Hypothalamus (tissue), 51 donors: ENCODE measurements at places on chromosomes 4 and X.

DNA sequence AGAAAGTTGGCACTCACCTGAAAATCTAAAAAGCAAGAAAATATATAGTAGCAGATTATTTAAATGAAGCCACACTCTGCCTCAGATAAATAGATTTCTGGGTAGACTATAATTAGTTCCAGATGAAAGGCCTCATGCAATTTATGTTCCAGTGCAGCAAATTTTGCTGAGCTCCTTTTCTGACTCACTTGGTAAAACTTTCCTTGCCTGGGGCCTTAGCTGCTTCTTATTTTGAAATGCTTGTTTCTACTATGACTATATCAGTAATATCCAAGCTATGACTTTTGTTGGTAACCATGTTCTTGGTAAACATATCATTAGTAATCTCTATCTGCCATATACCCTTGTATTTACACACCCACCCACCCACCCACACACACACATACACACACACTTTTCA is 961.8 kb downstream of the SH3BGRL start:
- DNase-seq = no peak

GRCh38 chr4:30719454-30720020 is 632 bp upstream of the PCDH7 start:
- peak; percentile 26 for DNase-seq

DNA sequence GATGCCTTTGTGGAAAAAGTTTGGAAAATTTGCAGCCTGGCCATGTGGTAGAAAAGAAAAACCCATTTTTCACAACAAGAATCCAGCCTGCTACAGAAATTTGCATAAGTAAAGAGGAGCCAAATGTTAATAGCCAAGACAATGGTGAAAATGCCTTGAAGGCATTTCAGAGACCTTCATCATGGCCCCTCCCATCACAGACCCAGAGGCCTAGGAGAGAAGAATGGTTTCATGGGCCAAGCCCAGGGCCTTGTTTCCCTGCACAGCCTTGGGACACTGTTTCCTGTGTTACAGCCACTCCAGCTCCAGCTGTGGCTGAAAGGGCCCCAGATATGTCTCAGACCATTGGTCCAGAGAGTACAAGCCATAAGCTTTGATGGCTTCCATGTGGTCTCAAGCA is 101.4 kb upstream of the LINC00632 start:
- no peak for DNase-seq

DNA sequence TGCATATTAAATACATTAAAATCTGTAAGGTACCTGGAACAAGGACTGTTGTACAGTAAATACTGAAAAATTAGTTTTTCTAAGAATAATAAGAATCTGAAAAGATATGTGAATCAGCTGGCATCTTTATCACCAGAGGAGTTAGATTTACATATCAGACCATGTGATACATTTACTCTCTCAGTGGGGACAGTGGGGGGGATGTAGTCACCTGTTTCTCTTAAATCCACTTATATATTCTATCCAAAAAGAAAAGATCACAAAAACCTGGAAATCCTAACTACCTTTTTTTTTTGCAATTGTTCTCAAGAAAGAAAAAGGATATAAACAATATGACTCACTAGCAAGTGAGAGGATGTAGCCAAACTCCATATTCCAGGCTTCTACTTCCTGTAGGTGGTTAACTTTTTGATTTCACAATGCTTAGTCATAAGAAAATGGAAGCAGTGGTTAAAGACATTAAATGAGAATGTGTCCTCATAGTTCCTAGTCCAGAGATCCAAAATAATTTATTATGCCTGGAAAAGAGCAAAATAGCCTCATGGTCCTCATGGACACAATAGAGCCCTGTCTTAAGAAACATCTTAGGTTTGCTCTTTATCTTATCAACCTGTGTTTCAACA is 22.5 kb upstream of the MYOZ2 start:
- no peak for DNase-seq

DNA sequence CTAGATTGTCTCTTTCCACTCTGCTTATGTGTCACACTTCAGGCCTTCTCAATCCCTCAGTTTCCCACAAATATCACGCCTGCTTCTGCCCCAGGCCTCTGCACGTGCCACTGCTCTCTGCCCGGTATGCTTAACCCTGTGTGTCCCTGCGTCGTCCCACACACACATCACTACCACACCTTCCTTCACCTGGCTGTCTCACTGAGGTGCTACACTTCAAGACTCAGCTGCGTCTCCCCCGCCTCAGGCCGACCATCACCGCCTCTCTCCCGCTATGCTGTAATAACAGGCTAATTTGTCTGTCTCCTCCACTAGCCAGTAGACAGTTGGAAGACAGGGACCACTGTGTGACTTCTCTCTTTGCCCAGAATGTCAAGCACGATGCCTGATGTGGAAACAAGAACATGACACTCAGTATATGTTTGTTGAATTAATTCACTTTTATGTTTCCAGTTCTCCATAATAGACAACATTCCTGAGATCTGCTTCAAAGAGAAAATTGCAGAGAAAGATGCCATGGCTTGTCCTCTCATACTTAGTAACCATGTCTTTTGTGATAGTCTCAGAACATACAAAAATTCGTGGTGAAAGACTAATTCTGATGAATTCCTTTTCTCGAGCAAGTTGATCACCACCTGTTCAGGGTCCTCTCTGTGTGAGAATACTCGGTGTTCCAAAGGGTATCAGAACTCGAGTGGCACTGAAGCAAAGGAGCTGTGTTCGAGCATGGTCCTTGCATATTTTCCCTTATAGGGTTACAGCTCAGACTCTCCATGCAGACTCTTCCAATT is 54.2 kb downstream of the AFAP1 start:
- no peak for DNase-seq

GRCh38 chr4:2811830-2812611 is 19.1 kb downstream of the SH3BP2 start:
- DNase-seq = peak; percentile 51

DNA sequence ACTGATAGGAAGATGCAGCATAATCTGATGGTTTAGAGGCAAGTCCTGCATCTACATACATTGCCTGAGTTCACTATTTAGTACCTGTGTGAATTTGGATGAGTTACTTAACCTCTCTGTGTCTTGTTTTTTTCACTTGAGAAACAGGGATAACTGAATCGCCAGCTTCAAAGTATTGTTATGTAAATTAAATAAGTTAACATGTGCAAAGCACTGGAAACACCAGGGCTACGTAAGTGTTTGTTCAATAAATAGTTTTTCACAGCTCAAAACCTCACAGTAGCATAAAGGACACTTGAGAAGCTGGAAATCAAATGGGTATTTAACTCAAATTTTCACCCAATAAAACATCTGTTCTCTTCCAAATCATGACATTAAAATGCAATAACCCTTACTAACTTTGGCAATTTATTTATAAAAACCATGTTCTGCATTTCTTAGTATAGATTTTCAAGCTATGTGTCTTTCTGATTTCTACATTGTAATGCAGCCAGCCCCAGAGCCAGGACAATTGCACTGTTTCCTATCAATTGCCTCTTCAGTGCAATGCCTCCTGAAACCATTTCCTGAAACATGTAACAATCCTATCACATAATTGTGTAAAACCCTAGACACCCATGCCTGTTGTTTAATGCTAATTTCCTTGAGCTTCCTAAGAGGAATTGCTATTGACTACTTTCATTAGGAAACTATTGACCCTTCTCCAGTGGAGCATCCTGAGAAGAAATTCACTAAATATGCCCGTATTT is 177.1 kb downstream of the UNC5C start:
- DNase-seq = no peak

GRCh38 chr4:5133933-5134594 is 82.8 kb downstream of the STK32B start:
- no peak for DNase-seq

DNA sequence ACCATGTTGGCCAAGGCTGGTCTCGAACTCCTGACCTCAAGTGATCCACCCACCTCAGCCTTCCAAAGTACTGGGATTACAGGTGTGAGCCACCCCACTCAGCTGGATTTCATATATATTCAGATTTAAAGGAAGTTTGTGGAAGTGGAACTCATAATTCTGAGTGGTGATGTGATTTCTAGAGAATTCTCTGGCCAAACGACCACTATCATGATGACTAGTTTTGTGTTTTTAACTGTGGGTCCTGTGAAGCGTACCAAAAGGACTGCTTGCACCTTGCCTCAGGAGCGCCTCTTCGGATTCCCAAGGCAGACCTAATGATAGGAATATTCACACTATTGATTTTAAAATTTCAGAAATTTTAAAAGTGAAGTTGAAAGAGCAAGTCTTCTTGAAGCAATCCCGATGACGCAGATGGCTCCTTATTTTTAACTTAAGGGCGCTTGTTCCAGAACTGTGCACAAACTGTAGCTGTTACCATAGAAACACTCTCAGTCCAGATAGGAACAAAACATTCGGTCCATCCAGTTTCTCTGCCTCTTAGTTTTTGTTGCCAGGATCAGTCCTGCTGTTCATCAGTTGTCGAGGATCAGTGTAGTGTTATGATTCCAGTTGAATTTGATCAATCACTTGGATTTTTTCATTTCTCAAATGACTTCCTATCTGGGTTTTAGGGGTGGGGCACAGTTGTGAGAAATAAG is 51.7 kb upstream of the CLCN4 start:
- no peak for DNase-seq

GRCh38 chr4:143402776-143403552 is 66.3 kb downstream of the GAB1 start:
- no peak for DNase-seq

DNA sequence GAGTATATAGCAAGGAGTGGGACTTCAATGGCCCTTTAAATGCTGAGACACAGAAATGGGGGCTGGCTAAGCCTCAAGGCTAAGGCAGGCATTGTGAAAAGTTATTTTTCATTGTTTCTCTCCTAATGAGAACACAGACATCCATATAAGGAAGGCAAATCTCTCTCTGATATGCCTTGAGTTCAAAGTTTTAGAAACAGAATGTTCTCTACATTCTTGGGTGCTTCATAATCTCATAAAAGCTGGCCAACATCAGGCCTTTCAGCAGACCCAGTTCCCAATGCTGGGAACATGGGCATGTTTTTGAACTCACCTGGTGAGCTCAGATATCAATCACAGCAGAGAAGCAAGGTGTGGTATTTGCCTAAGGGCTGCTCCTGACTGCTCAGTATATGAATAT is 19.4 kb upstream of the RAB40A start:
- no peak for DNase-seq

DNA sequence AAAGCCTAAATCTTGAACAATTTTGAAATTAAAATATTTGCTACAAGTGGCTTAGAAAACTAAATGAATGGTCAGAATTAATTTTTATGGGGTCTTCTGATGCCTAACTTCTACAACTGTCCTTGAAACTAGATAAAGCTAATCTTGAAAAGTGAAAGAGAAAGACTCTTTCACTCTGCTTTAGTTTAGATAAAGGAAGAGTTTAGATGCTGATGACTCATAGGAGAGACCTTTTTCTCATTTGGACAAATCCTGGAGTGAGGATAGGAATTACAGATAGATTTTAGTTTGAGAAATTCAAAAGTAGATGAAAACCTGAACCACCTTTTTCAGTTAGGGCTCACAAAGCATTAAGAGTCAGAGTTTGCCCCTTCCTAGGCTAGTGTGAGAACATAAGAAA is 342.3 kb upstream of the GRID2 start:
- no peak for DNase-seq

GRCh38 chr4:10530137-10530786 is 73.0 kb upstream of the ZNF518B start:
- no peak for DNase-seq

DNA sequence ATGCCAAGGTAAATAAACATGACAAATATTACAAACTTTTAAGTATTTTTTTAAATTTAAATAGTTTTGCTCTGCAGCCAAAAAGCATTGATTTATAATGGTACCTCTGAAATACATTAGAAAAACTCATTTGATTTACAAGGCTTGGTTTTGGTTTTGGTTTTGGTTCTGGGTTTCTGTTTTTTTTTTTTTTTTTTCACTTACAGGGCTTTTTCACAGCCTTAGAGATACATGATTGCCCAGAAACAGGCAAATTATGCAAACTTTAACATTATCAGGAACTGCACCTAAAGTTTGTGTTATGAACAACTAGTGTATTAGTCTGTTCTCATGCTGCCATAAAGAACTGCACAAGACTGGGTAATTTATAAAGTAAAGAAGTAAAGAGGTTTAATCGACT is 196.4 kb upstream of the DDX53 start:
- DNase-seq = no peak

- no peak for DNase-seq
These were observed 36.6 kb downstream of the ANAPC10 start for GRCh38 chr4:145061318-145061920.

GRCh38 chr4:47367761-47368160 is 95.7 kb downstream of the COMMD8 start:
- no peak for DNase-seq

GRCh38 chr4:29861307-29861706 is 858.9 kb upstream of the PCDH7 start:
- DNase-seq = no peak

- DNase-seq = no peak
These were observed 23.6 kb downstream of the ATP5ME start for GRCh38 chr4:650461-650860.

GRCh38 chr4:146256328-146256727 is 42.0 kb downstream of the REELD1 start:
- no peak for DNase-seq

DNA sequence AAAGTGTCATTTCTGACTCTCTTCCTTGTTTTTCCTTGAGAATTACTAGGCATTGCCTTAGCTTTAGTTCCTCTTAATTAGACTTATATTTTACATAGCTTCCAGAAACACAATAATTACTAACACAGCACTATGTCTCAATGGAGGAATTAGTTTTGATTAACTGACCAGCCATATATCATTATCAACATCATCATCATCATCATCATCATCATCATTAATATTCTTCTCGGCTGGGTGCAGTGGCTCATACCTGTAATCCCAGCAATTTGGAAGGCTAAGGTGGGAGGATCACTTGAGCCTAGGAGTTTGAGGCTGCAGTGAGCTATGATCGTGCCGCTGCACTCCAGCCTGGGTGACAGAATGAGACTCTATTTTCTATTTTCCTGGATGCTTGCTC is 2.7 kb upstream of the SLC25A5 start:
- DNase-seq = no peak

DNA sequence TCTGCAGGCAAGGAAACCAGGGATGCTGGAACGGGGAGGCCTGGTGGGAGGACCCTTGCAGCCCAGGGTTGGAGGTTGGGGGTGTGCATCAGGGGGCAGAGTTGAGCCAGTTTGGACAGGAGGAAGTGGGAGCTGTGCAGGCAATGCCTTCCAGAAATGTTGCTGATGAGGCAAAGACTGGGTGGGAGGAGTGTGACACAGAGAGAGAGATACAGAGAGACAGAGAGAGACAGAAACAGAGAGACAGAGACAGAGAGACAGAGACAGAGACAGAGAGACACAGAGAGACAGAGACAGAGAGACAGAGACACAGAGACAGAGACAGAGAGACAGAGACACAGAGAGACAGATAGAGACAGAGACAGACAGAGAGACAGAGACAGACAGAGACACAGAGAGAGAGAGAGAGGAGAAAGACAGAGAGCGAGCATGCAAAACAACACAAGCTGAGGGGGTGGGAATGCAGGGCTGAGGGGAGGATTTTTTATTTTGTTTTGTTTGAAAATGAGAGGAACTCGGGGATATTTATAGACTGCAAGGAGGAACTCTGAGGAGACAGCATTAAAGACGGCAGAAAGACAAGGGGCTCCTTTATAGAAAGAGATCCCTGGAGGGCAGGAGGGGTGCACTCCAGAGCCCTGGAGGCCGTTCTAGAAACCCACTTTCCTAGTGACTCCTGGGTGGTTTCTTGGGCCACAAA is 1.9 kb upstream of the HAUS3 start:
- DNase-seq = no peak
